ENCODE measurements at places on chromosomes 7 and 10. TPM values are rescaled to one million over a fixed set of nuclear protein-coding genes. Genes with fewer than 3 reads are reported as not detected.

The FGFR2 gene
- total RNA-seq, result 61.9 TPM

The CCDC6 gene
- total RNA-seq, result 58.2 TPM

The CHRM2 gene
- total RNA-seq, result 19.8 TPM

The CAMK2B gene
- total RNA-seq, result 1.5 TPM

The PCGF5 gene
- total RNA-seq, result 51.2 TPM

The HYAL4 gene
- total RNA-seq, result not detected

The SLC16A12 gene
- total RNA-seq, result 4.2 TPM

The PRSS37 gene
- not detected for total RNA-seq

The ACHE gene
- total RNA-seq, result 4.0 TPM

The SEMA4G gene
- 1.2 TPM for total RNA-seq

The AFAP1L2 gene
- total RNA-seq, result 32.6 TPM

The INMT gene
- total RNA-seq, result 24.8 TPM

The ADAM12 gene
- total RNA-seq, result 95.0 TPM

The CYP2C9 gene
- total RNA-seq, result not detected

The MACC1 gene
- total RNA-seq, result 7.1 TPM

The SLC13A4 gene
- not detected for total RNA-seq

The ZDHHC6 gene
- 28.4 TPM for total RNA-seq

The UPK3B gene
- total RNA-seq, result 23.6 TPM

The CFTR gene
- 2.0 TPM for total RNA-seq

The PTPRZ1 gene
- total RNA-seq, result 13.9 TPM

The ZNF503 gene
- total RNA-seq, result 12.1 TPM

The HABP2 gene
- total RNA-seq, result not detected

The CCDC3 gene
- total RNA-seq, result 22.5 TPM

The TRIM4 gene
- 27.9 TPM for total RNA-seq

The YAE1 gene
- 53.6 TPM for total RNA-seq

The MKLN1 gene
- 133 TPM for total RNA-seq

The NODAL gene
- total RNA-seq, result not detected

The ABCB4 gene
- total RNA-seq, result 1.2 TPM

The AOAH gene
- total RNA-seq, result 7.1 TPM

The CD36 gene
- total RNA-seq, result 399 TPM

The GJD4 gene
- not detected for total RNA-seq

The NAT16 gene
- total RNA-seq, result not detected

The HMX3 gene
- total RNA-seq, result not detected

The GHRHR gene
- total RNA-seq, result not detected

The TAS2R4 gene
- total RNA-seq, result 8.1 TPM

Measured in urinary bladder (tissue), 4 donors.